ENCODE measurements at places on chromosomes 1 and 21.

- no peak for DNase-seq
These were observed 5.6 kb upstream of the GPR25 start for GRCh38 chr1:200867018-200867811.

- no peak for DNase-seq
These were observed 2.8 kb downstream of the ANKRD34A start for GRCh38 chr1:145961425-145962156.

DNA sequence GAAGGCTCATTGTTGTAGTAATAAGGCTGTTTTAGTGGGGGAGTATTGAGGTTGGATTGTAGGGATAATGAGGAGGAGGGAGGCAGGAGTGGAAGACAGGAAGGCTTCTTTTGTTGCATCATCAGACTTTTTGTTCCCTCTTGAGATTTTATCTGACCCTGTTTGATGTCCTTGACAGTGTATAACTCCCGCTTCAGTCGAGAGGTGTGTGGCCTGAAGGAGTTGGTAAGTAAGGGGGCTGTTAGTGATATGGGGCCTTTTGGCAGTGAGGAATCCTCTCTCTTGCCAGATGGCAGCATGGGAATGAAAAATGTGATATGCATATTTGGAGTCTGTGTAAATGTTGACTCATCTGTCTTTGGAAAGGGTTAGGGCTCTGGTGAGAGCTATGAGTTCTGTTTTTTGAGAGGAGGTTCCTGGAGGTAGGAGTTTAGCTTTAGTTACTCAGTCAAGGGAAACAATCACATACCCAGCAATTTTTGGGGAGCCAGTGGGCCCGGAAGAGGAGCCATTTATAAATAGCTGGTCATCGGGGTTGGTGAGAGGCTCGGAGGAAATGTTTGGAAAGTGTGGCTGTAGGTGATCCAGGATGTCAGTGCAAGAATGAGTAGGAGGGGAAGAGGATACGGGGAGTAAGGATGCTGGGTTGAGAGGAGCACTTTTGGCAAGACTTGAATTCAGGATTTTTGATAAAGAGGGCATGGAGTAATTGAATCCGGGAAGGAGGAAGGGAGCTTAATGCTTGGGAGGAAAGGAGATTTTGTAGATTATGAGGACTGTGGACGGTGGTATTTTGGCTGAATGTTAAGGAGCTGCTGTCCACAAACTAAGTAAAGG lies 136.7 kb upstream of the ETV3 start:
- DNase-seq: no peak

GRCh38 chr1:23044035-23044434 lies 24.8 kb downstream of the KDM1A start:
- no peak for DNase-seq

- DNase-seq: no peak
These were observed 144.3 kb downstream of the FCRL5 start for GRCh38 chr1:157407917-157408525.

GRCh38 chr1:221722254-221723017 lies 19.5 kb downstream of the DUSP10 start:
- no peak for DNase-seq

DNA sequence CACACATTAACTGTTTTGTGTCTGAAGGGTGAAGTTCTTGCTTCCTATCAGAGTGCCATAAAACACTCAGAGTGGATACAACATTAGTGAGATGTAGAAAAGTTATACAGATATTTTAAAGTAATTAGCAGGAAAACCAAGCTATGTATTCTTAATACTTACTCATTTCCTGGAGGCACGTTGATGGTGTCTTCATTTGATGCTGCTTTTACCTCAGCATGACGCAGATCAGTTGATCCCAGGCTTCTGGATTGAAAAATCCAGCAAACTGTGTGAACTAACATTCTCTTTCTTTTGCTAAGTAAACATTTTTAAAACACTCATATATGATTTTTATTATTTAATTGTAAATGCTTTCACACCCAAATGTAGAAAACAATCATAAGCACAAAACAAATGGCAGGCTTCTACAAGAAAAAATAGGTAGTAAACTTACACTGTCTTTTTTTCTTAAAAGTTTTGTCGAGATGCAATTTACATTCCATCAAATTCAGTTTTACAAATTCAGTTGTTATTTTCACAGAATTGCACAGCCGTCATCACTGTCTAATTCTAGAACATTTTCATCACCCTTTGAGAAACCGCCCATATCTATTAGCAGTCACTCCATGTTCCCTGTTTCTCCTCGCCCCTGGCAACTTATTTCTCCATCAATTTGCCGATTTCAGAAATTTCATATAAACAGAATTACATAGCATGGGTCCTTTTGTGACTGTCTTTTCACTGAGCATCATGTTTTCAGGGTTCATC lies 198.9 kb downstream of the LRRC7 start:
- DNase-seq: no peak

All from muscle of arm (tissue), 14 donors.